ENCODE measurements at places on chromosomes 1 and 21.

DNA sequence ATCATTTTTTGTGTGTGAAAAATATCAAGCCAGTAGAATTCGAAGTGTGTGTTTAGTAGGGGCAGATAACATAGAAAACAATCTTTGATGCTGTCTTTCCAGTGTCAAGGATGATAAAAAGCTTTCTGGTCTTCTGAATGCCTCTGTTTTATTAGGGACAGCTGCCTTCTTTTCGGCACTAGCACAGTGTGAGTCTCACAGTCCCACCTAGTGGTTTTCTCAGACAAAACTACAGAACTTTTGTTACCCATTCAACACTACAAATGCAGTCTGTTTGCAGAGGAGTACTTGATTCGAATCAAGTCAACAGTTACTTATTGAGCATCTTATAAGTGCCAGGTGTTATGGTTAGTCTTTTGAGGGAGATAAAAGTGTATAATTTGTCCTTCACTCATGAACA lies 30.6 kb upstream of the MCOLN3 start:
- no peak for DNase-seq

GRCh38 chr21:46351476-46352163 lies 27.7 kb downstream of the PCNT start:
- no peak for DNase-seq

DNA sequence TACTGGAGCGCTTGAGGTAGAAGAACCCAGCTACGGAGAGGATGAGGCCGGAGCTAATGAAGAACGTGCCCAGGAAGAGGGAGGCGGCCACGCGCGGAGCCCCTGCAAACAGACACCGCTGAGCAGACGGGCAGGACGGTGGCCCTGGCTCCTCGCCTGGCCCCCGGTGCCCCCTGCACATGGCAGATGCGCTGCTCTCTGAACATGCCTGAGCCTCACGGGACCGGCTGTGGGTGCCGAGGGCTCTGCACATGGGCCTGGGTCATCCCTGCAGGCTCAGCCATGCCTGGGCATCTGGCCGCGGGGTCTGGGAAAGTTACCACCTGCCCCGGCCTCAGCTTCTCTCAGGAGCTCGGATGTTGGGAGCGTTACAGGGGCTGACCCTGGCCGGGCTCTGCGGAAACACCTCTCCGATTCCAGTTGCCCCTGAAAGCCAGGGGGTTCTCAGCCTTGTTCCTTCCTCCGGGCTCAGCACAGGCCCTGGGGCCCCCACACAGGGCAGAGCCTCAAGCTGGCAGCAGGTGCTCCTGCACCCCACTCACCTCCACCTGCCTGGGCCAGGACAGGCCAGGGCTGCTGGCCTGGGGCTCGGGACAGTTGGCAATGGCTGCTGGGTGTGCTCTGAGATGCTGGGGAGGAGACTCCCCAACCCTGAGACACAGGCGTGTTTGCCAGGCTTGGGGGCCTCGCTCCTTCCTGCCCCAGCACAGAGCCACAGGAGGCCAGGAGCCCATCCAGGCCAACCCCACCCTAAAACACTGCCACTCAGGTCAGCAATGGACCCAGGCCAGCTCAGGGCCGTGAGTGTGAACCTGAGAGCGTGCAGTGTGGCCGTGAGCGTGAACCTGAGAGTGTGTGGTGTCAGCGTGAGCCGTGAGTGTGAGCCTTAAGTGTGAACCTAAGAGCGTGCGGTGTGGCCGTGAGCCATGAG lies 12.1 kb upstream of the RNF223 start:
- peak; percentile 2 for DNase-seq

GRCh38 chr1:3377604-3378279 lies 76.7 kb upstream of the ARHGEF16 start:
- no peak for DNase-seq

- DNase-seq: no peak
These were observed 1422.9 kb downstream of the KCNT2 start for GRCh38 chr1:195185321-195185720.

DNA sequence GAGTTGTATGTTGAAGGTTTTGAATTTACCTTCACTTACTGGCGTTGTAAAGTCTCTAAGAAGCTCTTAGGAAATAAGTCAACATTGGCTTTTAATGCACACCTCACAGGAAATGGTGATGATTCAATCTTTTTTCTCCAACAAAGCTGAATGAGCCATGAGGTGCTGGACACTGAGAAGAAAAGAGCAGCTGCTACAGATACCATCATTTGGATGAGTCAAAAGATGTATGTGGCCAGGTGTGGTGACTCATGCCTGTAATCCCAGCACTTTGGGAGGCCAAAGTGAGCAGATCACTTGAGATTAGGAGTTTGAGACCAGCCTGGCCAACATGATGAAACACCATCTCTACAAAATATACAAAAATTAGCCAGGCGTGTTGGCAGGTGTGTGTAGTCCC lies 3.3 kb upstream of the IL23R start:
- DNase-seq: peak; percentile 52

DNA sequence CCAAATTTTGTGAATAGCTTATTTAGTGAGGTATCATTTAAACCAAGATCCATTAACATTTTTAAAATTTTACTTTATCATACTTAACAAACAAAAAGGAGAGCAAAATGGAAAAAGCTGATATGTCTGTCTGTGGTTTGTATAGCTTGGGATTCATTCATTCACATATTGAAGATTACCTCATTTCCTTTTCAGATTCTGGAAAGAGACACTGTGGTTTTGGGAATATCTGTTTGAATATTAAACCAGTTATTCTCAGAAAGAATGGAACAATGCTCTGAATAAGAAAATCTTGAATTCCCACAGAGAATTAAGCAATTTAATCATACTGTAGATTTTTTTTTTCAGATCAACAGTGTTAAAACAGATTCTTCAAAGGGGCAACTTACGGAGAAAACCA lies 93.8 kb upstream of the PRDX6 start:
- DNase-seq: no peak

- DNase-seq: no peak
These were observed 33.2 kb upstream of the PDE4B start for GRCh38 chr1:65759516-65759915.

DNA sequence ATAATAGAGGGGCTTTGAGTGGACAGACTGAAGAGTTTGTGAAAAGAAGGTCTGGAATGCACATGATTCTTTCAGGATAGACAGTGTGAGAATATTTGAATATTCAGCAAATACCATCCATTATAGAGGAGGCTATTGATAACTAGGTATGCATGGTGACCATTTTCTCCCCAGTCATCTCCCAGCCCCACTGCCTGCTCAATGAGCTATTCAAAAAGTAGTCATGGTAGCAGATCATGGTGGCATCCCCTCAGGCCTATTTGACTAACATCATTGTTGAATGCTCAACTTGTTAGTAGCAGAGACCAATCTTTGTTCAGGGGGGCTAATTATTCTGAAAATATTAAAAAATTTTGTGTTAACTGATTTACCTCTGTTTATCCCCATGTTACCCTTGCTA lies 311.6 kb downstream of the S1PR1 start:
- no peak for DNase-seq

DNA sequence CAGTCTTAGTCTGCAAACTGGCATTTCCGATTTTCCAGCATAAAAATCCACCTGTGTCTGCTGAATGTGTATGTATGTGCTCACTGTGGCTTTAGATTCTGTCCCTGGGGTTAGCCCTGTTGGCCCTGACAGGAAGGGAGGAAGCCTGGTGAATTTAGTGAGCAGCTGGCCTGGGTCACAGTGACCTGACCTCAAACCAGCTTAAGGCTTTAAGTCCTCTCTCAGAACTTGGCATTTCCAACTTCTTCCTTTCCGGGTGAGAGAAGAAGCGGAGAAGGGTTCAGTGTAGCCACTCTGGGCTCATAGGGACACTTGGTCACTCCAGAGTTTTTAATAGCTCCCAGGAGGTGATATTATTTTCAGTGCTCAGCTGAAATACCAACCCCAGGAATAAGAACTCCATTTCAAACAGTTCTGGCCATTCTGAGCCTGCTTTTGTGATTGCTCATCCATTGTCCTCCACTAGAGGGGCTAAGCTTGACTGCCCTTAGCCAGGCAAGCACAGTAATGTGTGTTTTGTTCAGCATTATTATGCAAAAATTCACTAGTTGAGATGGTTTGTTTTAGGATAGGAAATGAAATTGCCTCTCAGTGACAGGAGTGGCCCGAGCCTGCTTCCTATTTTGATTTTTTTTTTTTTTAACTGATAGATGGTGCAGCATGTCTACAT lies 2.5 kb upstream of the OLFML3 start:
- no peak for DNase-seq

- no peak for DNase-seq
These were observed 41.4 kb downstream of the RABGAP1L start for GRCh38 chr1:174200746-174201145.

DNA sequence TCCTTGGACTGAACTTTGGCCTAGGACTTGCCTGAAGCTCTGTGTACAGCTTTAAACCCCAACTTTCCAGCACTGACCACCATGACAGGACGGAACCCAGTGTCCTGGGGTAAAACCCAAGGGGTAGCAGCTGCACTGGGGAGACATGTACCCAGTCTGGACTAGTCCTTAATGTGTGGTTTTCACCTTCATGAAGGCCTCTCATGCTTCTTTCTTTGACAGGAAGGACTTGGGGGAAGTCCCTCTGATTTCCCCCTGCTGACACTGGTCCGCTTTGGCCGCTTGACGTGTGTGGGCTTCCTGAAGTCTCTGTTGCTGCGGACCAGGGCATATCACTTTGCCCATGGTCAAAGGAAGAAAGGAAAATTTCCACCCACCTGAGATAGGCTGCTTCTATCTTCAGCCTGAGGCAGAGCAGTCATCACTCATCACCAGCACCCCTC lies 66.3 kb upstream of the PRDX6 start:
- DNase-seq: peak; percentile 31

- DNase-seq: no peak
These were observed 58.7 kb upstream of the PTGS2 start for GRCh38 chr1:186738926-186739325.

DNA sequence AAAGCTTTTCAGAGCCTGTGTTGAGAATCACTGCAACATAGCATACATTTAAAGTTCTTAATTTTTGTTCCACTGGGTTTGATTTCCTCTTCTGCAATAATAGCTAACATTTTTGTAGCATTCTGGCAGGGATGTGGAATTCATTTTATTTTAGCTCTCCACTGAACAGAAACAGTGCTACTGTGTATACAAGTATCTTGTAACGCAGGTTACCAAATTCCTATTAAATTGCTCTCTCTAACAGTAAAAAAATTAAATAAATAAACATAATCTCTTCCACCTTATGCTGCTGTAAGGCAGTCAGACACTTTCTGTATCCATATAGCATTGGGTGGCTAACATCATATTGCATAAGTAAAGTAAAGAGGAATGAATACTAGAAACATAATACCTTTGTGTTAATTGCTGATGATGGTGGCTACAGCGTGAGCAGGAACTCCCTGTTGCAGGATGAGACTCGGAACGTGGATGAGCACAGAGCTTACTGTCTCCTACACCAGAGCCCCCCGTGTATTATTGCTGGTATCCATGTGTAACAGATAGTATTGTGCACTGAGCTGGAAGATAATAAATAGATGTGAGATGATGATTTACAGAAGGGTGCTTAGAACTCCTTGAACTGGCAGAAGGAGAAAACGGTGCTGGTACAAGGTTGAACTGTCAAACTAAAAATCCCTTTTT lies 276.9 kb upstream of the SNX7 start:
- DNase-seq: no peak

DNA sequence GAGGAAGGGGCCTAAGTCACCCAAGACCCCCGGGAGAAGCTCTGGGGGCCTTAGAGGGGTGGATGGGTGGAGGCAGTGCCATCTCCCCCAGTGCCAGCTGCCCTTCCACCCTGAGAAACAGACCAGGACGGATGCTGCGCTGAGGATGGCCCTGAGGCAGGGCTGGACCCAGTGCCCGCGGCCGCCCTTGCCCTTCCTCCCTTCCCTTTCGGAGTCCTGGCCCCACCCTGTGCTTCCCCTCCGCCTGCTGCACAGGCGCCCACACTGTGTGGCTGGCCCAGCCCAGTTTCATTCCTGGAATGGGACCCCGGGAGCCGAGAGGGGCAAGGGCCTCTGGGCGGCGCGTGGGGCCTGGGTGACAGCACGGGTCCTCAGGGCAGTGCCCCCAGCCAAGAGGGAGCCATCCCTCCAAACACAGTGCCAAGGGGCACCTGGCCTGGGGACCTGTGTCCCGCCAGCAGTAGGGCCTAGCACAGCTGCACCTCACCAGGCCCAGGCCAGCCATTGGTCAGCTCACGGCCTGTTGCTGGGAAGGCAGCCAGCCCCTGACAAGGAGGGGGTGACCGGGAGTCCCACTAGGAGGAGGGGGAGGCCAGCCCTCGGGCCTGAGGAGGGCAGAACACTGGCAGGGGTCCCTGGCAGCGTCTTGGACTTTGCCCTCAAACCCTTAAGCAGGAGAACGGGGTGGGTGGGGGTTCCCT lies 13.4 kb upstream of the SKI start:
- DNase-seq: no peak

- DNase-seq: no peak
These were observed 167.5 kb upstream of the C1orf105 start for GRCh38 chr1:172252958-172253357.

GRCh38 chr1:241330619-241331327 lies 26.2 kb downstream of the RGS7 start:
- DNase-seq: no peak

DNA sequence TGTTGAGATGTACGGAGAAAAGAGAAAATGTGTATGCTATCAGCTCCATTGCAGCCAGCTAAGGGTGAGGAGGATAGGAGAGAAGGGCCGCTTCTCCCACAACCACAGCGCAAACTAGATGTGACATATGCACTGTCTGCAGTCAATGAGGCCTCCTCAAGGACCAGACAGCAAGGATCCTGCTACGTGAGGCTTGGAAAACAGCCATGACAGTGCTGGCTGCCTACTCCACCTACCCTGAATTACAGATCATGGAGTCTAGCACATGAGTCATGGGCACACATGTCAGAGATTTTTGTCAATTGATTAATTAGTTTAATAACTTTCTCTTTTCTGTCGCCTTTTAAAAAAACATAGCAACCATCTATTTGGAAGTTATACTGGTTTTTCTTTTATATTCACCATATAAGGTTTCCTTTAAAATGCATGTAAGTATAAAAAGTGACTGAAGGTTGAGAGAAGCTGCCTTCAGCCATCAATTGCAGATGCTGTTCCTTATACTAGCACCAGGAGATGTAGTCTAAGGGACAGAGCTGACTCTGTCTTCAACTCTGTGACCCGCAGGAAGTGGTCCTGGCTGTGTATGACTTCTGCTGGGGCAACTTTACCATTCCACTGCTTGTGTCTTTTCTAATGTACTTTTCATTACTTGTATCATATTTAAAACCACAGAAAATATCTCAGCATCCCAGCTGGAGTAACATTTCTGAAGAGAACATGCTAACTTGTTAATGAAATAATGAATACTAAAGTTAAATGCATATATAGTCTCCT lies 3.1 kb downstream of the VPS26C start:
- no peak for DNase-seq

- no peak for DNase-seq
These were observed 46.6 kb upstream of the ATP1A1 start for GRCh38 chr1:116326486-116326885.

- no peak for DNase-seq
These were observed 80.6 kb upstream of the LAMC2 start for GRCh38 chr1:183105449-183105848.
